Ureter (tissue), 1 donor: ENCODE measurements at places on chromosomes 2 and 18. TPM values are rescaled to one million over a fixed set of nuclear protein-coding genes. Genes with fewer than 3 reads are reported as not detected.

GRCh38 chr2:8374782-8375181 lies 307.1 kb upstream of the ID2 start:
- no peak for DNase-seq

Gene DSG4
- not detected for total RNA-seq

- DNase-seq = peak; percentile 75
Observed at GRCh38 chr2:20490300-20491181, 43.7 kb downstream of the RHOB start.

- DNase-seq = no peak
Observed at GRCh38 chr2:106745468-106745867, 140.5 kb downstream of the ST6GAL2 start.

DNA sequence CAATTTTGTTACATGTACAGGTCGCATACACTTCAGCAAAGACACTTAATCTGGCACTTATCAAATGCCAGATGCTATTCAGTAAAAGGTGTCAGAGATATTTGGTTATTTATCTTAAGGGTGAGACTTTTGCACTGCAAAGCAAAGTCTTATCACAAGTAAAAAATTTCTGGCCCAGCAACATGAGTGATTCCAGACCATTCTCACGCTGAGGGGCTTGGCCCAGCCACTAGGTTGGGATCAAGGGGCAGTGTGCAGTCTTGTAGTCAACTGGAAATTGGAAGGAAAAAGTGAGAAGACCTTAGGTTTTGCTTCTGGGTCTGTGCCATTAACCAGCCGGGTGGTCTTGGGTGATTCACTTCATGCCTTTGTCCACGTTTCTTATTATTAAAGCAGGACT lies 181.6 kb downstream of the RNF144A start:
- no peak for DNase-seq

DNA sequence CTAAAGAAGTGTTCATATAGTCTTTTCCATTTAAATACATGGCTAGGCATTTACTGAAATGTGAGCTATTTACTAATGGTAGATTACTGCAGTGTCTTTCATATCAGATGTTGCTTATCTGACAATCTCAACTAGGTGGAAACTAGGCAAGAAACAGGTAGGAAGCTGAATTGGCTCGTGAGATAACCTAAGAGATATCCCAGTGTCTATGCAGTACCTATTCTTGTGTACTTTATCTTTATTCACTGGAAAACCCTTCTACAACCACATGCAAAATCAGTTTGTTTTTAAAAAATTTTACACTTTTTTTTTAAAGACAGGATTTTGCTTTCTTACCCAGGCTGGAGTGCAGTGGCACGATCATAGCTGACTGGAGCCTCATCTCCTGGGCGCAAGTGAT lies 63.8 kb downstream of the PLCL1 start:
- no peak for DNase-seq

- no peak for DNase-seq
Observed at GRCh38 chr18:54772056-54772455, 56.2 kb upstream of the RAB27B start.

DNA sequence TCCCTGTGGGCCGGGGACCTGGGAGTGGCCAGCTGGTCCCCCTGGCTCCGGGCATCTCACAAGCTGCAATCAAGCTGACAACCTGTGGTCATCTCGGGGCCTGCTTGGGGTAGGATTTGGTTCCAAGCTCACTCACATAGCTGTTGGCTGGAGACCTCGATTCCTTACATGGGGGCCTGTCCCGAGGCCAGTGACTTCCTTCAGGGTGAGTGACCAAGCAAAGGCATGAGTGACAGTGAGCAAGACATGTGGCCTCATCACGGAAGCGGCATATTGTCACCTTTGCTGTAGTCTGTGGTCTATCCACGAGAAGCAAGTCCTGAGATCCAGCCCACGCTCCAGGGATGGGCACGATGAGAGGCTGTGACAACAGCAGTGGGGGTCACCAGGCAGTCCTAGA lies 131.4 kb upstream of the ID2 start:
- DNase-seq = no peak

GRCh38 chr2:188984065-188984491 lies 9.9 kb downstream of the COL3A1 start:
- no peak for DNase-seq

DNA sequence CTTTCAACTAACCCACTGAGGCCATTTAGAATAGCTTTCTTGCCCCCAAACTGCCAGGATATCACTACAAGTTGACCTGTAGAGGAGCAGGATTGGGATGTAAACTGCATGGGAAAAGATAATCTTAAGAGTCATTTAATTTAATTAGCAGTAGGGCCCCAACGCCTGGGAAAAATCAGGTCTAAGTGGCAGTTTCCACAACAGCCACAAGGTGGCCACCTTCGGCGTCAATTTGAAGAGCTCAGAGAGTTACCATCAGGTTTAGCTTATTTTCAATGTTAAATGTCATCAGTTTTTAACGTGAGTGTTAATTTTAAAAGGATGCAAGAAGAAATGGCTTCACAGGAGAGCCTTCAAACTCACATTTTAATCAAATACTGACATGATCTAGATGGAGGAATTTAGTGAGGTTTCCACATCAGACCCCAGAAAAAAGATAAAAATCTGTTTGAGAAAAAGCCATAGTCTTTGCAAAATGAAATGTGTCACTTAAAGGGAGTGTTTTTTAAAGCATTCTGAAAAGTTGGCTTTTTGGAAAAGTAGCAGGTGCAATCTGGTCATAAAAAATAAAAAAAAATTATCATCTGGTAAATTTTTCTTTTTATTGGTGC lies 77.3 kb upstream of the UPP2 start:
- no peak for DNase-seq

- DNase-seq = no peak
Observed at GRCh38 chr18:56807901-56808300, 156.7 kb downstream of the WDR7 start.

Gene PDE1A
- 9.7 TPM for total RNA-seq

GRCh38 chr2:210318891-210319290 lies 3.9 kb upstream of the MYL1 start:
- no peak for DNase-seq

Gene FSHR
- total RNA-seq = not detected

GRCh38 chr18:6414118-6414722 lies 491 bp downstream of the L3MBTL4 start:
- peak; percentile 71 for DNase-seq

DNA sequence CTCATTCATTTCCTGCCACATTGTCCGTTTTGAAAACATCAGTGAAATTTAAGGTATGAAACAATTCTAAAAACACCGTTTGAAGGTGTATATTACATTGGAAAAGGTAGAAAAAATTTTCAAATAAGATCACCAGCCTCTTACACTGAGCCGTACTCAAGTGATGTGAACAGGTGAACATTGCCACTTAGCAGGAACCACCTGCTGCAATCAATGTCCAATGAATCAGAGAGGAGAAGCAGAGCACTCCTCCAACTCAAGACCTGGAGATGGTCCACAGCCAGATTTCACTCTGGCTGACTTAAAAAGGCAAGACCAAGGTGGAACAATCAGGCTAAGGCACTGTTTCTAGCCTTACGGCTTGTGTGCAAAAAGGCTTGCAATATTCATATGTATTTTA lies 110.3 kb upstream of the TTN start:
- DNase-seq = no peak
